Activated T-helper 1 cell treated with anti-CD3 and anti-CD28 coated beads, Interleukin-2, amount 50 U/mL, for 16 hours (primary cell): ENCODE measurements at places on chromosomes 13 and 19.
A peak's percentile ranks its signal among the peaks of the same experiment; 100 is the strongest.

GRCh38 chr13:84445776-84446175 lies 563.5 kb upstream of the SLITRK1 start:
- DNase-seq = no peak

DNA sequence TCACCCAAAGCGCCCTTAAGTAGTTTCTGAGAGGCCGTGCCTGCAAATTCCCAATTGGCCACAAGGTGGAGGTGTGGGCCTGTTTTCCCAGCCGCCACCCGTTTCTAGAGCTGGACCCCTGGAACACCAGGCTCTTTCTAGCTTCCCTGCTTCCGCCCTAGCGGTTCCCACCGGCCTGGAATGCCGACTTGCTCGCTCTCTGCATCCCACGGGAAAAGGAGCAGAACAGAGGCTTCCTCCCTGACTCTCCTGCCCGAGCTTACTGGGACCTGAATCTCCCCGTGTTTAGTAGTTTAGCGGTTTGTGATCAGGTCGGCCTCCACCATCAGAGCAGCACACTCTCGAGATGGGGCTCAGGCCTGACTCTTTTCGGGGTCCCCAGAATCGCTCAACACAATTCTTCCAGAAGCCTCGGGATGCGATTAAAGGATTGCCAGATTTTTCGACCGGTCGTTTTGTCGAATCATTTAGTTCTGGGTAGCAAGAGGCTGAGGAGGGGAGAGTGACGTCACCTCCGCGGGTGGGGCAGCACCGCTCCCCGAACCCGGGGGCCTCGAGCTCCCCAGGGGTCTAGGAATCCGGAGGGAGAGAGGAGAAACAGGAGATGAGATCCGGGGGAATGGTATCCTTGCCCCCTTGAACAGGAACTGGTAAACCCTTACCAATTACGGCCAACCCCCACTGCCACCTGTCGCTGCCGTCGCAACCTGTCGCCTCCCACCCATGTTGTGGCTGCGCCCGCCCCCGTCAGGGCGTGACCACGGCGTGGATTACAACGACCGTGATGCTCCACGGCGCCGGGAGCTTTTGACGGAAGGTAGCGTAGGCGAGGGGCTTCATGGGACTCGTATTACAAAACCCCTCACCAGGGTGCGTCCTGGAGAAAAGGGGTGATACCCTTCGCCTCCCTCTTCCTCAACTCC lies 8.0 kb downstream of the NAPSA start:
- DNase-seq = peak; percentile 76

- DNase-seq = no peak
These were observed 24.3 kb downstream of the GNG7 start for GRCh38 chr19:2678044-2678671.

GRCh38 chr19:49857061-49857837 lies 6.3 kb downstream of the PTOV1 start:
- DNase-seq = no peak

DNA sequence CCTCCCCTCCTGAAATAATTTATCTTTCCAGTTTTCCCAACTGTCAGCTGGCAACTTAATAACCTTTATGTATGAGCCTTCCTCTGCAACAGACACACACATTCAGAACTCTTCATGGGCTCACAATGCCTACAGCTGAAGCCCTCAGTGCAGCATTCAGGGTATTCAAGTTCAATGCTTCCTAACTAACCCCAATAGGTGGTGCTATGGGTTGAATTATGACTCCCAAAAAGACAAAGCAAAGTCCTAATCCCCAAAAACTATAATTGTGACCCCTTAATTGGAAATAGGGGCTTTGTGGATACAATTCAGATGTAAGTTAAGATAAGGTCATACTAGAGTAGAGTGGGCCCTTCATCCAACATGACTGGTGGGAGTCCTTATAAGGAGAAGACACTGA lies 202.2 kb downstream of the SUCLA2 start:
- DNase-seq = no peak
